Fibroblast of gingiva (primary cell): ENCODE measurements at places on chromosomes 4 and X.

GRCh38 chr4:185202984-185203485 lies 765 bp downstream of the CFAP97 start:
- DNase-seq, result no peak

GRCh38 chr4:99383833-99384392 lies 31.4 kb upstream of the ADH1C start:
- peak; percentile 99 for DNase-seq

DNA sequence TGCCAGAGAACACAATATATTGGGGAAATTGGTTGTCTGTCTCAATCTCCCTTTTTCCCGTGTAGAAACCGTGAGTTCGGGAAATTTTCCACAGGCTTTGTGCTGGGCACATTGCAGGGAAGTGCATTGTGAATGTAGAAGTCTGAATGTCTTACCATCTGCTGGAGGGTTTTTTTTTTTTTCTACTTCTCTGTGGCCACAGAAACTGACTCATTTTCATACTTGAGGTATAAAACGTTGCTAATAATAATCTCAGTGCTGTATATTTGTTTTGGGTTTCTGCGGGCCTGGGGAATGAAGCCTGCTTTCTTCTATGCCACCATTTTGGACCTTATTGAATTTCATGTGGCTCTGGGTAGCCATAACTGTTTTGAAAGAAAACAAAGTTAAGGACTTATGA lies 1001.2 kb downstream of the STIM2 start:
- no peak for DNase-seq

DNA sequence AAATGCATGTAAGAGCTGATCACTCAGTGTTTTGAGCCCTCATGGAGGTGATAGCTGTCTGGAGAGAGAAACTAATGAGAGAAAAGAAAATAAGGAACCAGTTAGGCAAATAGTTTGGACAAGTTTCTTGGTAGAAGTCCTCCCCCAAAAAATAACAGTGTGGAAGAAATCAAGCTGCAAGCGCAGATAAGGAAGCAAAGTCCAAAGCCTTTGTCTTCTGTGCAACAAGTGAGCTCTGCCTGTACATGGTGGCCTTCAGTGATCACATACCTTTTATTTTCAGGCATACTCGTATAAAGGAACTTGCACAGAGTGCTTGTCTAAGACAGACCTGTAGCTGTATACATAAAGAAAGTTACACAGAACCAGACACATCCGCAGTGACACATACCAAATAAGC lies 2.5 kb upstream of the UGT2A3 start:
- no peak for DNase-seq

GRCh38 chr4:180164799-180165198 lies 2078.4 kb upstream of the TENM3 start:
- no peak for DNase-seq

GRCh38 chr4:6002492-6002833 lies 15.8 kb downstream of the C4orf50 start:
- DNase-seq, result no peak

- DNase-seq, result no peak
These were observed 6.9 kb upstream of the STK32B start for GRCh38 chr4:5044341-5044740.
